ENCODE measurements at places on chromosomes 7 and 10.

GRCh38 chr7:23467806-23468525, 2.3 kb downstream of the IGF2BP3 start:
- peak; percentile 65 for DNase-seq

- no peak for DNase-seq
Observed at GRCh38 chr7:81231301-81231838, 312.5 kb upstream of the SEMA3C start.

DNA sequence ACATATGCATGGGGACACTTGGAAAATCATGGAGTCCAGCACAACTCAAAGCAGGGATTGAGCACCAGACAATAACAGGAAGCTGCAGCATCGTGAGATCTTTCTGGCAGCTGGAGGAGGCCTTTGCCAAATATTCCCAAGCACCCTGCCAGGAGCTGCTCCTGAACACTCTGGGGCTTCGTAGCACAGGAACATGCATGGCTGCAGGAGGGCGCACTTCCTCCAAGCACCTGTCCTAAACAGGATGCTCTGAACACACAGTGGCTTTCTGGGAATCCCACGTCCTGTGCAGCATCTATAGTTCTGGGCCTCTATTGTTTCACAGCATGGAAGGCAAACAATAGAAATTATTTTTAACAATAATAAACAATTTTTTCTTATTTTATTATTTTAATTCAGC, 4.1 kb downstream of the ABLIM1 start:
- DNase-seq, result peak; percentile 94

DNA sequence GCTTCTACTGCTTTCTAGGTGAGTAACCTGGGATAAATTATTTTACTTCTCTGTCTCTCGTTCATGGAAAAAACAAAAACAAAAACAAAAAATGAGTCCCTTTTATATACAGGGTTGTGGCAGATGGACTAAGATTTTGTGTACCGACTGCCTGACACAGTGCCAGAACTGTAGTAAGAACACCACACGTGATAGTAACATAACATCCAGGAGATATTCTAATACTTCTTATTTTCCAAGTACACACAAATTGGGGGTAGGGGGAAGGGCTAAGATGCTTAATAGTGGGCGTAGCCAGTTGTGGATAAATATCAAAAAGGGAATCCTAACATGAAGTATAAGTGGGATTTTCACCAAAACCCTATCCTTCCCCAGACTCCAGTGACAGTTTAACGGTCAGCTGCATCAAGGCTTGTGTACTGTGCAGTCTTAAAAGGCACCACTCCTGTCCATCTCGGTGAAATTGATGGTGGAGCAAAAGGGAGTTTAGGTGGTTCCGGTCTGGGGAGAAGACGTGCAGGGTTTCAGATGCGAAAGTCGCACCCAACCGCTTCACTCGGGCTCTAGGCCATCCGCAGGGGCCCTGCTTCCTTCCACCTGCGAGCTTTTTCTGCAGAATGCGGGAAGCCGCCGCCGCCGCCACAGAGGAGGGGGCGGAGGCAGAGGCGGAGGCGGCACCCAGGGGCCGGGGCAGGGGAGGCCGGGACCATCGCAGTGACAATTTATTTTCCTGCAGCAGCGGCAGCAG, at the start of gene STAMBPL1:
STAMBPL1 (plus strand) TSS at position 712 of the 748 bp plus-strand sequence. CDS start 21,464 bp downstream, outside the sequence.
- DNase-seq, result no peak

- no peak for DNase-seq
Observed at GRCh38 chr7:138278601-138279000, 181.5 kb upstream of the TRIM24 start.

GRCh38 chr10:36393801-36394200, 731.6 kb upstream of the ANKRD30A start:
- no peak for DNase-seq

DNA sequence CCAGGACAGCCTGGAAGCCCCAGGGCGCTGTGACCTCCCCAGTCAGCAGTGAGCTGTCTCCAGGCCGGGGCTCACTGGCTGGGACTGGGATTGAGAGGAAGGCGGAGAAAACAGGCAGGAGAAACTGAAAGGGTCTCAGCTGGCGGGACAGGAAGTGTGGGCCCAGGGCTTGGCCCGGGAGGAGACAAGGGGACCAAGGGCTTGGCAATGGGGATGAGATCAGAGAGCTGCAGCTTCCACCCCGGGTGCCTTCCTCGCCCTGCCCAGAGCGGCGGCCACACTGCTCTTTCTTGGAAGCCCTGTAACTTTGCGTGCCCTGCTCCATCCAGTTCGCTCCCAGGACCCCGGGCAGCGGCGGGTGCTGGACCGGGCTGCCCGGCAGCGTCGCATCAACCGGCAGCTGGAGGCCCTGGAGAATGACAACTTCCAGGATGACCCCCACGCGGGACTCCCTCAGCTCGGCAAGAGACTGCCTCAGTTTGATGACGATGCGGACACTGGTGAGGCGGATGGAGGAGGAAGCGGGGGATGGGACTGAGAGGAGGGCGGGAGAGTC, 4.4 kb downstream of the ZNHIT1 start:
- DNase-seq, result no peak

GRCh38 chr7:18498341-18498740, 2.8 kb downstream of the HDAC9 start:
- no peak for DNase-seq

DNA sequence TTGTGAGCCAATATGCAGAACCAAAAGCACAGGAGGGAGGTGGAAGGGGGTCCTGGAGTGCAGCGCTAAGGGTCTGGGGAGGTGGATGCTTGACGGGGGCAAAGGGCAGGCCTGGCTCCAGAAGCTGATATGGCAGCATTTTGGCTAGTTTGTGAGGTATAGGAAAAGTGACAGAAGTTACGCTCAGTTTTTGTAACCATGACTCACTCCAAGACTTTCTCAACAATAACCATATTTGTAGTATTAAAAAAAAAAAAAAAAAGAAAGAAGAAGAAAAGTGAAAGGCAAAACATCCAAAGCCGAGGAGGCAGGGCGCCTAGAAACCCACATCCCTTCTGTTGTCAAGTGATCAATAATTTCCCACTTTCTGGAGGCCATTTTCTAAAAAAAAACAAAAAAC, 92.3 kb downstream of the RNF216 start:
- no peak for DNase-seq

DNA sequence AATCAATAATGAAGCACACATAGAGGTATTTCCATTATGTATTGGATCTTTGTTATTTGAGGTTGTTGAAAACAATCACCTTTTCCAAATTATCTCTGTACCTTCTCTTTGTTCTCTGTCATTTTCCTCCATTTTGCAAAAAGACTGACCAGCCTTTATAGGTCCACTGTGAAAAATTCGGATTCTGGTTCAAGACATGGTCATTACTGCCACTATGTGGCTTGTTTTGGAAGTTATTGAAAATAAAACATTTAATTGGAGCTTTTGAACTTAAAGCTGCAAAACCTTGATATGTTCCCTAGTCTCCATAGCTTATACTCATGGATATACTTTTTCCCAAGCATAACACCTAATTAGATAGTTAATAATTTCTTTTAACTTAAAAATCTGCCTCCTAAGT, 1094.4 kb downstream of the NRG3 start:
- DNase-seq, result no peak

- no peak for DNase-seq
Observed at GRCh38 chr10:98259606-98260315, 8.2 kb downstream of the LOXL4 start.
